Eye (tissue), 1 donor: ENCODE measurements at places on chromosomes 11 and 22.

DNA sequence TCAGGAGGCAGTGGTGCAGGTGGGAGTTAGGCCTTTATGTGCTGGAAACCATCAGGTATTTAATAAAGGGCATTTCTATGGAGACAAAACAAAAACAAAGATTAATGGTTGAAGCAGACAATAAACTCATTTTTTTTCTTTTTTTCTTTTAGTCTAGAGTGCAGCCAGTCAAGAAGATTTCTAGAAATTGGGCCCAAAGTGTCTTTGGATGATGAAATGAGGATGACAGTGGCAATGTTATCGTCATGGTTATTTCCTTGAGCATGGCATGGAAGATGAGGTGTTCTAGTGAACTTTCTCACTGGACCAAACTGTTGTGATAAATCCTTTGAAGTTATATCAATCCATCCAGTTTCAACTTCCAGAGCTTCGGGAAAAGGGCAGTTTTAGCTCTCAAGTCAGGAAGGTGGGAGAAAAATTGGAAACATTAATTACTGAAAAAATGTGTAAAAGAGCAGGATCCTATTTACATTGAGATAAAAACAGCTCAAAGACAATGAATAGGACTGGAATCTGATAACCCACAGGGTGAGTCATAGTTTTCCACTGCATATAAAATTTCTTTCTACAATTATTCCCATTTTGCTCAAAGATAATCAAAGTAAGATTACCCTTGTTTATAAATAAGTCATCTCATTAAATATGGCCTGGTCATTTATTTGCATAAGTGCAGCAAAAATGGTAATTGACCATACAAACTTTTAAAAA is 33.0 kb downstream of the PRR5L start:
- no peak for DNase-seq

DNA sequence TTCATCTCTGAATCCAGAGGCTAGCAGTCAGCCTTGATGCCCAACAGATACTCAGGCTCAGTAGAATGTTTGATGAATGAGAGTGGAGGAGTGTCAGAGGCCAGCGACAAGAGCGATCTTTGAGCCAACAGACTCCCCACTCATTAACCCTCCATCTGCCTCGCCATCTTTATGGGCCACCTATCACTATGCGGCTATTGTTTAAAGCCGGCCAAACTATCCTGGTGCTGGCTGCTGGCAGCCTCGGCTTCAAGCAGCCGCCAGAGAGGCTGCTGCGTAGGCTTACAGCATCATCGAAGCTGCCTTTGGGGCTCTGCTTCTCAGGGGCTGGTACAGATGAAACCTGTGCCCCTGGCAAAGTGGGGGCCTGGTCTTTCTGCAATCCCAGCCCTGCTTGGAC is 525.6 kb downstream of the INSC start:
- DNase-seq: no peak

GRCh38 chr22:48695251-48695650 is 1132.4 kb downstream of the BRD1 start:
- DNase-seq: no peak

DNA sequence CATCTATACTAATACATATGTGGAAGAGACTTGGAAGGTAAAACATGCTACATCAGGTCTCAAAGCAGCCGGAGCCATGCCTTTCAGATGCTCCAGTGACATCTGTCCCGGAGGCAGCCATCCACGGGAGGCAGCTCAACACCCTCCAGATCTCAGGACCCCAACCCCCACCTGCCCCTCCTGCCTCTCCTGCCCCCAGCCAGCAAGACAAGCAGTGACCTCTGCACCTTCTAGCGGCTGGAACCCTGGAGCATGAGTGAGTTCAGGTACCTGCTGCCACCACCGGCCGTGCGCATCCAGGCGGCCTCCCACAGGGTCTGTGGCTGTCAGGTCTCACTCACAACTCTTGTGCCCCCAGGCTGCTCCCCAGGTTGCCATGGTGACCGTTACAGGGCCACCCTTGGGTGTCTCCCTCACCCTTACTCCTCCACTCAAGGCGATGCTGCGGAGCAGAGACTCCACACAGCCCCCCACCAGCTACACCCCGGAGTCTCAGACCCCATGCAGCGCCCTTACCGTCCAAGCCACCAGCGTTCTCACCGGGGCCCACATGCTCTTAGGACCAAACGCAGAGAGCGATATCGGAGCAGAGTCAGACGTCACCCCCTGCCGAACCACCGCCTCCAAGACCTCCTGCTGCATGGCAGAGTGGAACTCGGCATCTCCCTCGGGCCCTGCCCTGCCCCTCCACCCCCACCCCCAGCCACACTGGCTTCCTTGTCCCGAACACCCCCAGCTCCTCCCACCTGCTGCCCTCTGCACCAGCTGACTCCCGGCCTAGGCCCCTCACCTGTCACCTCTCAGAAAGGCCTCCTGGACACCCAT is 34.7 kb downstream of the CERK start:
- no peak for DNase-seq

GRCh38 chr22:40397396-40397795 is 27.0 kb downstream of the SGSM3 start:
- no peak for DNase-seq

- peak; percentile 15 for DNase-seq
Observed at GRCh38 chr11:18203723-18204122, 31.1 kb downstream of the MRGPRX4 start.

GRCh38 chr11:67438158-67438902 is 848 bp upstream of the PTPRCAP start:
- no peak for DNase-seq

DNA sequence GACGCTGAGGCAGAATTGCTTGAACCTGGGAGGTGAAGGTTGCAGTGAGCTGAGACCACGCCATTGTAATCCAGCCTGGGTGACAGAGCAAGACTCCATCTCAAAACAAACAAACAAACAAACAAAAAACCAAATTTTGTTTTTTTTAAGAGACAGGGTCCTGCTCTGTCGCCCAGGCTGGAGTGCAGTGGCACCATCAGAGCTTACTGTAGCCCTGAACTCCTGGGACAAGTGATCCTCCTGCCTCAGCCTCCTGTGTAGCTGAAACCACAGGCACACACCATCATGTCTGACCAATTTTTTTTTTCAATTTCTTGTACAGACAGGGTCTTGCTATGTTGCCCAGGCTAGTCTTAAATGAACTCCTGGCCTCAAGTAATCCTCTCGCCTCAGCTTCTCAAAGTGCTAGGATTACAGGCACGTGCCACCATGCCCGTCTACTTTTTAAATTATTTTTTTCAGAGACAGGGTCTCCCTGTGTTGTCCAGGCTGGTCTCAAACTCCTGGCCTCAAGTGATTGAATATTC is 13.2 kb upstream of the PPM1F start:
- DNase-seq: no peak

- peak; percentile 9 for DNase-seq
Observed at GRCh38 chr11:107770551-107770951, 58.7 kb upstream of the SLN start.

GRCh38 chr22:27934069-27934468 is 15.0 kb upstream of the PITPNB start:
- no peak for DNase-seq

DNA sequence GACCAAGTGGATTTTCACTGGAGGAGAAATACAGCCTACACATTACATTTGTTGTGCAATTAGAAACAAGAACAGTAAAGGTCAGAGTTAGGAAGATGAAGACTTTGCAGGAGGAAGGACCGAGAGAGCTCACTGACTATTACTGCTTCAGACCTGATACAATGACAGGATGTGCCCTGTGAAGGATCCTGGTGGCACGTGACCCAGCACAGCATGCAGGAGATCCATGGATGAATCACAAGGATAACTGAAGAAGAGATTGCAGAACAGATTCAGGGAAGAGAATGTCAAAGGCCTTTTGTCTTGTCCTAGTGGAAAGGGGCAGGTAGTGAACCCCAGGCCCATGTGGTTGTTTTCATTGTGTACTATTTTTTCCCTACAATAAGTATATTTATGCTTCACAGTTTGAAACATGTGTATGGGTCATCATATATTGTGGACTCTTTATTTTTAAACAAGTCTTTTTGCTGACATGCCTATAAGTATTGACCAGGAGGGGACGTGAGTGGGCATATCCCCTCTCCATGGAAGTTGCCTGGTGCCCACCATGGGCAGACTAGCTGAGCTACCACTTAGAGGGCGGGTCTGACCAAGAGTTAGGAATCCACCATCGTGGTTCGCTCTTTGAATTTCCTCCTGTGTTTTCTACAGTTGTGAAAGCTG is 44.3 kb downstream of the RASSF10 start:
- DNase-seq: no peak

GRCh38 chr11:76747153-76747914 is 35.8 kb upstream of the TSKU start:
- DNase-seq: no peak

- peak; percentile 18 for DNase-seq
Observed at GRCh38 chr11:6321961-6322362, 1.7 kb upstream of the CAVIN3 start.

DNA sequence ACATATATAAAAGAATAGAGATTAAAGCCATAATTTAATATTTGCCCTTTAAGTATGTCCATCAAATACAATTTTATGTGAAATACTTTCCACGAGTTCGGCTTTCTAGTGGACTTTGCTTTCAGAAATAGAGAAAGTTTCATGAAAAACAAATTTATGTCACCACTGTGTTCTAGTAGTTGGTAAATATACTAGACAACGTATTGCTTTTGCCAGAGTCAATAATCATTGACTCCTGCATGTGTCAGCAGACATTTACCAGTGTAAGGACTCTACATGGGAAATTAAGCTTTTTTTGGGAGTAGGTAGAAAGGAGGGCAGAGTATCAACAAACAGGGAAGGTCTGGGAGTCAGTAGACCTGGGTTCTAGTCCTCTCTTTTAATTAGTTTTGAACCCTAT is 32.3 kb upstream of the CAT start:
- no peak for DNase-seq

DNA sequence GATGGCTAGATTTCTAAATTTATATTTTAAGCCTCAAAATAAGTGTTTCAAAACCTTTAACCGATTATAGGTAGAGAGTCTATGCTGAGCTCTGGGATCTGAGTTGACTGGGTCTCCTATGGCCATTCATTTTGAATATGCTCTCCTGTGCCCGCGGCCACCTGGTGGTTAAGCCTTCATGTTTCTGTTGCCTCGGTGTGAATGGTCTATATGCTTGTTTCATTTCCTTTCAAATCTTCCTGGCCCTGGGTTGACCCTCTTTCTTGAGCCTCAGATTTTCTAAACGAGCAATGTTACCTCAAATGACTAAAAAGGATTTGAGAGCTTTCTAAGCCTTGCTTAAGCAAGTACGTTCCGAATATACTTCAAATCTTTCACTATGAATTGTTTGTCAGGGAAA is 789.4 kb upstream of the KIRREL3 start:
- DNase-seq: peak; percentile 57

- no peak for DNase-seq
Observed at GRCh38 chr11:17952487-17952886, 60.4 kb downstream of the SERGEF start.

DNA sequence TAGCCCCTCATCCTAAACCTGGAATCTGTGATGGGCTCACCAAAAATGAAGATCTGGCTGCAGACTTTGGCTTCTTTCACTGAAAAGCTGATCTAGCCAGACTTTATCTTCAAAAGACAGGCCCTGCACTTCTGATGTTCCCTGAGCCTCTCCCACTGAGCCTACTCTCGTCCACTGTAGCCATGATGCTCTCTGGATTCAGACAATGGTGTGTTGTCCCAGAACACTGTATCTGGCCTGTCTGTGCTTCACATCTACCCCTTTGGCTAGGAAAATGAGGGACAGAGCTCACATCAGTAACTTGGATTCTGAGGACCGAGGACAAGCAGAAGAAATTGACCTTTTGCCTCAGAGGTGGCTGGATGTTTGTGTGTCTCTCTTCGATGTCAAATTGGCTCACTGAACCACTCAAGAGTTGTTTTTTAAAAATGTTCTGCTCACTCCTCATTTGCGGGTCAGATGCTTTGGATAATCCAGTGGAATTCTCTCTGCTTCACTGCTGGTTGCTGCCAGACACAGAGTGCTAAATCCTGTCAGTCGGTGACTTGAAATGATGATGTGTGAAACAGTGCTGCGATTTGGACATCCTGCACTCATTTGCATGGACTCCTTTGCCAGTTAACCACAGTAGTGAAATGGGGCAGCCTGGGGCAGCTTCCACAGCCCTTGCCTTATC is 67.5 kb downstream of the ARFGAP2 start:
- DNase-seq: peak; percentile 32

DNA sequence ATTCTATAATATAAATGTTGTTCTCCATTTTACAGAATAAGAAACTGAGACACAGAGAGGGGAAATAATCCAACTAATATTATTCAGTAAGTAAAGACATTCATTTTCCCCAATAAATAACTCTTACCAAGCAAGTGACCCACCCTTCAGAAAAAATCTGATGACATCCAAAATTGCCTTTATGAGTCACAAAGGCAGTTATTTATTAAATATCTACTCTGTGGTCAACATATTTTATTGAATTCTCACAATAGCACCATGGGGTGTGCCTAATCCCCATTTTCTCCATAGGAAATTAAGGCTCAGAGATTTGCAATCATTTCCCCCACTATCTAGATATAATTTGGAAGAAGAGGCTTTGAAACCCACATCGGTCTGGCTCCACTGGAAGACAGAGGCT is 161.5 kb upstream of the ISX start:
- no peak for DNase-seq

DNA sequence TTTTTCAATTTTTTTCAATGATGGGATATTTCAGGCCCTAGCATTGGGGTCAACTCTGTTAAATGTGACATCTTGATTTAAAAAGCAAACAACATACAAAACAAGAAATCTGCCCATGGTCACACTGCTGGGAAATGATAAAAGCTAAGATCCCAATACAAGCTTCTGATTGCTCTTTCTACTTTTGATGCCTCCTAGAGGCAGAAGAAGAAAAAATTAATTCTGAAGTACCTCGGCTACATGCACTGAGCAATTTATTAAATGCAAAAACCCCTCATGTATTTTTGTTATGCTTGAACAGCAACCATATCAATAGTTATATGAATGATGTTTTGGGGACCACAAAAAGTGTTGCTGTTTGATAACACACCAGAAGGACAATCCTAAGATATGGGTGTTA is 342.1 kb upstream of the NARS2 start:
- no peak for DNase-seq

- peak; percentile 7 for DNase-seq
Observed at GRCh38 chr11:91219535-91219934, 996.7 kb upstream of the CHORDC1 start.

DNA sequence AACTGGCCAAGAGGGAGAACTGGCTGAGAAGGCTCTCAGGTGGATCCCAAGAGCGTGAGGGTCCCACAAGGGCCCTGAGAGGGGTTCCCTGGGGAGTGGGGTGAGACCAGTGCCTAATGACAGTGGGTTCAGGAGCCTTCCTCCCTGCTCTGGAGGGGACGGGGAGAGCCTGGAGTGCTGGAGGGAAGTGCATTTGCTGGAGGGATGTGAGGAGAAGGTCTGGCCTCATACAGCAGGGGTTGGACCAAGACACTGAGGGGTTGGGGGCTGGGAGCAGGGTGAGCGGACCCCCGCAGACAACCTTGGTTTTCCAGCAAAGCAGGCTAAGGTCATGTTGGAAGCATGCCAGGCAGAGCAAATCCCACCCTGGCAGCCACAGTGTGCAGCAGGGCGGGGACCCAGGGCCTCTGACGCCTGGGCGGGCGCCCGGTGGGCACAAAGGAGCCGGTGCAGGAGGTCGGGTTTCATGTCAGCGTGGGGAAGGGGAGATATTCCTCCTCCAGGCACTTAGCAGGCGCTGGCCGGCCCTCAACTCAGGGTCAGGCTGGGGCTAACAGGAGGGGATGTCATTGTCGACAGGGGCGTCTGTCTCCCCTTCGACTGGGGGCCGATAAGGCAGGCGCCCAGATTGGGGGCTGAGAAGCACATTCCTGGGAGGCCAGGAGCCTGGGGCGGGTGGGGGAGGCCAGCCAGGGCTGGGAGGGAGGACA is 3.1 kb upstream of the DERL3 start:
- peak; percentile 71 for DNase-seq

GRCh38 chr11:91650802-91651201 is 573.8 kb upstream of the FAT3 start:
- DNase-seq: peak; percentile 24

- DNase-seq: no peak
Observed at GRCh38 chr22:30190574-30190973, 56.0 kb downstream of the LIF start.
